ENCODE measurements at places on chromosomes 7 and 10.

GRCh38 chr7:73742338-73742752 lies 3.7 kb upstream of the ABHD11 start:
- no peak for DNase-seq

GRCh38 chr10:30349967-30350735 lies 1.1 kb upstream of the MTPAP start:
- no peak for DNase-seq

DNA sequence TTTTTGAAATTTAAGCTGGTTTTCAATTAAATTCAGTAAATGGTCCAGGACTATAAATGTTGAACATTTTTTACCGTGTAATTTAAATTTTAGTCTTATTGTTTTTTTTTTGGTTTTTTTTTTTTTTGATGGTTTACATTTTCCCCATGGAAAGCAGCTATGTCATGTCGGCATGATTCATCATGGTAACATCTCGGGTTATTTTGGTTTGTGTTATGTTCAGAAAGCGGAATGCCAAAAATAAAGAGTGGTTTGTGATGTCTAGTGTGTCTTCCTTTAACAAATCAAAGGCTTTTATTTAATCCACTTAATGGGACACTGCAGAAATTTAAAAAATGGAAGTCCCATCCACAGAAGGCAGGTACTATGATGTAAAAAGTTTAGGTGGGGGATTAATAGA lies 58.5 kb downstream of the TRUB1 start:
- no peak for DNase-seq

DNA sequence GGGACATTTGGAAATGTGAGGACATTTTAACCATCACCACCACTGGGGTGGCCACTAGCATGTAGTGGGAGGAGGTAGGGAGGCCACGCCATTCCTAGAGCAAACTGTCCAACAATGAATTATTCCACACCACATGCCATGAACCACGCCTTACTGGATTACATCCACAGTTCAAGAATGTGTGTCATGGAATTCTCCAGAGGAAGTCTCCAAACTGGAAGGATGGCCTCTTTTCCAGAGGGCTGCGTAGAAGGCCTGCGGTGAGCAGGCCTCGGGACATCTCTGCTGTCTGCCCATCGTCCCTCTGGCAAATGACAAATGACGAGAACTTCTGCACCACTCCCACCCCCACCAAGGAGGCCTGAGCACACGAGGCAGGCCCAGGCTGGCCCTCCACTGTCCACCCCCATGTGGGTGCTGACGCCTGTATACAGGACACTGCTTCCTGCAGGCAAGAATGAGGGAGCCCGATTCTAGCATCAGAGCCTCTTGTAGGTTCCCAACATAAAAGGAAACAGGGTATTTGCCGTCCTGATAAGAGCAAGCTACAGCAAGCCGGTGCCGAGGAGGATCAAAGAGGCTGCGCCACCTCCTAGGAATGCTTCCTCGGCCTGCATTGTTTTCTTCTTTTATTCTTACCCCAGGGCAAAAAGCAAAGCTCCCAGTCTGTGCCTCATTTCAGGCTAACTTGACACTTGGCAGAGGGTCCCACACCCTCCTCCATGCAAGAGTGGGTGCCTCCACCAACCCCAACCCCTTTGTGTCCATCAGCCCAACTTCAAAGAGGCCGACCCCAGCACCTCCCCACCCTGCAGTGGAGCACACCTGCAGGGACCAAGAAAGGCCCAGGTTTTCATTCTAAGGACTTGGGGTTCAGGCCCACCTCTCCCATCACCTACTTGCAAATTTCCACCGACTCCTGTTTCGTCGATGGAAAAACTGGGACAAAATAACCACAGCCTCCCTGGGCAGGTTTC lies 23.9 kb downstream of the TNS3 start:
- DNase-seq, result no peak

DNA sequence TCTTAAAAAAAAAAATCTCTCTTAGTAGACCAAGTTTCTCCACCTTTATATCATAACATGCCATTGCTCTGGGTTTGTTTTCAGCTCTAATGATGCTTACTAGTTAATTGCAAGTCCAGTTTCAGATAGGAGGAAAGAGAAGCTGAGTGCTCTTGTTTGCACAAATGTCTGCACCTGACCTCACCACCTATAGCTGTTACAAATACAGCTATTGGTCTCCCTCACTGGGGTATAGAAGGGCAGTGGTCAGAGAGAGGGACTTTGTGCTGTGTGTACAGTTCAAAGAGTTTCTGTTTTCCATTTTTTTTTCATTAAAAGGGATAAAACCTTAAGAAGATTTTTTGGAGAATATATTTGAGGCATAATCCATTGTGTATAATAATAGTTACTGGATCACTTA lies 52.7 kb downstream of the TAS2R16 start:
- DNase-seq, result no peak

All from activated CD4-positive, alpha-beta T cell treated with anti-CD3 and anti-CD28 coated beads for 1 hour (primary cell).